ENCODE measurements at places on chromosomes 3 and 15. TPM values are rescaled to one million over a fixed set of nuclear protein-coding genes. Genes with fewer than 3 reads are reported as not detected.

DNA sequence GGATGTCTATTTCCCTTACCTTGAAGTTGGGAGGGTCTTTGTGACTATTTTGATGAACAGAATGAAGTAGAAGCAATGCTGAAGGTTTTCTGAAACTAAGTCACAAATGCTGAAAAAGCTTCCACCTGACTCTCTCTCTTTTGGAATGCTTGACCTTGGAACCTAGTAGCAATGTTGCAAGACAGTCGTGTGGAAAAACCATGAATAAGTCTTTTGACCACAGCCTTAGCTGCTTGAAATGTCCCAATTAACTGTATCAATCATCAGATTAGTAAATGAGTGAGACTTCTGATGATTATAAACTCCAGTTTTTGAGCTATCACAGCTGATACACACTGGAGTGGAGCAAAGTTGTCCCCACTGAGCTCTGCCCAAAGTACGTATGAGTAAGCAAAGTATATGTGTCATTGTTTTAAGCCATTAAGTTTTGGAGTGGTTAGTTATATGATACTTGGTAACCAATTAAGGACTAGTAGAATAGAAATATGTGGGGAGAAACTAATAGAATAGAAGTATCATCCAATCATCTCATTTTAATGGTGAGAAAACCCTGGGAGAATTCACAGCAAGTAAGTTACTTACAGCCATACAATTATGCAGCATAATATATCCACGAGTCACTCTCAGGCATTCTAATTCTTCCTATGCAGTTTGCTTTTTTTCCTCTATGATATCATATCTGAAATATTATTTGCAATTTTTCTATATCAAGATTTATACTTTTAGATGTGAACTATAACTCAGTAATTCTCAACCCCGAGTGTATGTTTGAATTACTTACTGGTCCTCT, 1010.6 kb downstream of the ROBO2 start:
- peak; percentile 15 for DNase-seq
- no peaks in the 10 kb centered on the region for H3K4me1 ChIP-seq
- H3K4me3 ChIP-seq = no peak overlapping the region
- H3K36me3 ChIP-seq = no peaks in the 10 kb centered on the region
- no peak overlapping the region for H3K27ac ChIP-seq
- H3K27me3 ChIP-seq = no peaks in the 10 kb centered on the region

GRCh38 chr3:8730656-8731055, 2.9 kb upstream of the CAV3 start:
- no peaks in the 10 kb centered on the region for H3K36me3 ChIP-seq
- no peaks in the 10 kb centered on the region for H3K27me3 ChIP-seq
- no peak overlapping the region for H3K27ac ChIP-seq
- H3K4me1 ChIP-seq = no peaks in the 10 kb centered on the region
- no peak overlapping the region for H3K4me3 ChIP-seq
- DNase-seq = peak; percentile 29

GRCh38 chr3:154023148-154023547, 98.0 kb upstream of the ARHGEF26 start:
- no peaks in the 10 kb centered on the region for H3K4me1 ChIP-seq
- no peak overlapping the region for H3K4me3 ChIP-seq
- H3K27ac ChIP-seq = no peak overlapping the region
- no peak for DNase-seq
- H3K27me3 ChIP-seq = no peaks in the 10 kb centered on the region
- H3K36me3 ChIP-seq = no peaks in the 10 kb centered on the region

DNA sequence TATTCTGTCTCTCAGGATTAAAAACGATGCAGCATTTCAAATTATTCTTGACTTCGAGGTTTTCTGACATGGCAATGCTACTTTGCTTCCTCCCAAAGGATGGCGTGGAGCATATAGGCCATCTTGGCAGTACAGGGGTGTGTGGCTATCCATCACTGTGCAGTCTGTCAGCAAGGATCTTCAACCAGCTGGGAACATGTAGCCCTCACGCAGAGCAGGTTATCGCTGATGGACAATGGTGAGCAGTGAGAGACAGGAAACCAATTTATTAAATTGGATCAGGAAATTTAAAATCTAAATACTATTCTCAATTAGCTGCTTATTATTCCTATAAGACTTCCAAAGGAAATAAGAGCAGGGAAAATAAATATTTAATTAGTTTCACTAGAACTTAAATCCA, 615.3 kb downstream of the OTOL1 start:
- no peaks in the 10 kb centered on the region for H3K4me1 ChIP-seq
- H3K27ac ChIP-seq = no peak overlapping the region
- H3K4me3 ChIP-seq = no peak overlapping the region

TPRG1 gene
- 1.1 TPM for total RNA-seq

CLDN16 gene
- 0.50 TPM for total RNA-seq
